ENCODE measurements at places on chromosomes 4 and X.

GRCh38 chrX:13373431-13374187 is 53.8 kb upstream of the ATXN3L start:
- no peak for ATAC-seq

GRCh38 chrX:47621851-47622250 is 2.2 kb upstream of the SYN1 start:
- ATAC-seq = no peak

GRCh38 chr4:142548491-142548890 is 297.6 kb downstream of the INPP4B start:
- no peak for ATAC-seq

DNA sequence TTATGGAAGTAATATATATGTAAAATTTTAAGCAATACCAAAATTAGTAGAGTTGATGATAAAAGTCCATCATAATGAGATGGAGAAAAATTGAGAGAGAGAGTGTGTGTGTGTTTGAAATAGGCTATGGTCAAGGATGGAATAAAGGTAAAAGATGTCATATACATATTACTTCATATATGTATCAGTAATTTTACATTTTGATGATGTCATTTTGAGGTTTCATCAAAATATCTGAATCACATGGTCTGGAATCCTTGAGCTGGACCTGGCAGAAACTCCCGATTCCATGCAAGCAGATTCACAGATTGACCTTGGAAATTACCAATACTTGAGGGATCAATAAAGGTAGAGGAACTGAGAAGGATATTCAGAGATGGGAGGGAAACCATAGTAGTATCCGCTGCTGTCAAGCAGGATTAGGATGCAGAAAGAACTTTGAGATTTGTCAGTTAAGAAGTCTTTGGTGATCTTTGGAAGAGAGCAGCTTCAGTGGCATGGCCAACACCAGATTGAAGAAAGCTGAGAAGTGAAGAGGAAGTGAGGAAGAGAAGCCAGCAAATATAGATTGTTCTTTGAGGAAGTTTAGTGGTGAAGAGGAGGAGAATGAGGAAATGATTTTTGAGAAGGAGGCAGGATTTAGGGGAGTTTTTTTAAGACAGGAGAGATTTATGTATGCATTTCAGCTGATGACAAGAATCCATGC is 21.5 kb downstream of the DNAAF6 start:
- no peak for ATAC-seq

GRCh38 chr4:36966756-36967460 is 277.6 kb upstream of the NWD2 start:
- ATAC-seq = no peak

- peak; percentile 11 for ATAC-seq
Measured at GRCh38 chr4:171714791-171715454, 98.3 kb upstream of the GALNTL6 start.

DNA sequence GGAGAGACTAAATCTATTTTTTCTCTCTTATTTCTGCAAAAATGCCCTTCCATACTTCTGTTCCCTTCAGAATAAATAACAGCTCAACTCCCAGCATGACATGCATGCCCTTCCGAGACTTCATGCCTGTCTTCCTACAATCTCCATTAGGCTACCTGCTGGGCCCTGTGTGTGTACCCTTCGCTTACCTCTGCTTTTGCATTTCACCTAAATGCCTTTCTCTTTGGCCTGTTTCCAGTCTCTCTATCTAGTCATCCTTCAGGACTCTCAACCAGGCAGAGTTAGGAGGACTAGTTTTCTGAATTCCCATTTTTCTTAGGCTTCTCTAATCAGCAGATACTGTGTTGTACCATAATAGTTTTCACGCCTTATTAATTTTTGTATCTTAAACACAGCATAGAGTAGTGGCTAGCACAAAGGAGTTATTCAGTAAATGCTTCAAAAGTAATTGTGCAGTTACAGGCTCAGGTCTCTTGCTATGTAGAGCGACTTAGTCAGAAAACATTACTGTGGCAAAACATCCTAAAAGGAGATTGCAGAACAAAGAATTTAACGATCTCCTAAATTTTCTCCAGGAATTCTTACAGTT is 20.5 kb downstream of the SEPTIN11 start:
- ATAC-seq = no peak

GRCh38 chr4:108596344-108596743 is 24.0 kb upstream of the RPL34 start:
- ATAC-seq = no peak

DNA sequence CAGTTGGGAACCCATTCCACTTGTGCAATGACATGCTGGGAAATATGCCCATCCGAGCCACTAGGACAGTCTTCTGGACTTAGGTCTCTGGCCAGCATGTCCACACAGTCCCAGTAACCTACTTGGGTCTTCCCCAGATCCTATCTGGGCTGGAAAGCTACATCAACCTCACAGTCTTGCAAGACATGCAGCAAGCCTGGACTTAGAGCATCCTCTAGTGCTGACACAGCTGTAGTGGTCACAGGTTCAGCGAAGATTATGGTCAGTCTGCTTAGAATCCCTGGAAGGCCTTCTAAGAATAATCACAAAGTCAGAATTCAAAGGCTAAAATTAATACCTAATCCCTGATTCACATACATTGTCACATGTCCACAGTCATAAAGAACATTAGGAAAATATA is 842.7 kb downstream of the STPG2 start:
- ATAC-seq = no peak

GRCh38 chrX:48996969-48997368 is 5.1 kb downstream of the GRIPAP1 start:
- no peak for ATAC-seq

GRCh38 chrX:46758163-46758955 is 559 bp downstream of the SLC9A7 start:
- peak; percentile 38 for ATAC-seq

- no peak for ATAC-seq
Measured at GRCh38 chr4:39636531-39637184, 2.0 kb downstream of the SMIM14 start.

GRCh38 chr4:166259081-166259480 is 386.0 kb downstream of the TLL1 start:
- no peak for ATAC-seq

DNA sequence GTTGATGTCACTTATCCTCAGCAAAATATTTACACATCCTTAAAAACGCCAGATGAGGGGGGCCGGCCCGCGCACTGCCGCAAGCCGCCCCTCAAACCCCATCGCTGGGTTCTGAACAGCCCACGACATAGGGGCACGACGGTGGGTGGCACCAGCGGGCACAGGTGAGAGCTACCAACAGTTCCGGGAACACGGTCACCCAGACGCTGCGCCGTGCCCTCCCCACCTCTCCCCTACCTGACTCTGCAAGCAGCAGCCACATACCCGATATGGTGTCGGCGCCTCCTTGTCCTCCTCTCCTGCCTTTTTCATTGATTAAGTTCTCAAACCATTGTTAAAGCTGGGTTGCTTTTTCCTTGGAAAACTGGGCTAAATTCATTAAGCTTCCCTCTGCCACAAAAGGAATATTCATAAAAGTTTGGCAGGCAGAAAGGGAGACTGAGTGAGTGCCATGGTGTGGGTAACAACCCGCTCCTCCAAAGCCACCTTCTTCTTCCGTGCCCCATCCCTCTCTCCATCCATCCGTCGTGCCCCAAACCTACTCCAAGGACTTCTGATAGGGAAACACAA is 1.4 kb downstream of the RAI2 start:
- no peak for ATAC-seq

DNA sequence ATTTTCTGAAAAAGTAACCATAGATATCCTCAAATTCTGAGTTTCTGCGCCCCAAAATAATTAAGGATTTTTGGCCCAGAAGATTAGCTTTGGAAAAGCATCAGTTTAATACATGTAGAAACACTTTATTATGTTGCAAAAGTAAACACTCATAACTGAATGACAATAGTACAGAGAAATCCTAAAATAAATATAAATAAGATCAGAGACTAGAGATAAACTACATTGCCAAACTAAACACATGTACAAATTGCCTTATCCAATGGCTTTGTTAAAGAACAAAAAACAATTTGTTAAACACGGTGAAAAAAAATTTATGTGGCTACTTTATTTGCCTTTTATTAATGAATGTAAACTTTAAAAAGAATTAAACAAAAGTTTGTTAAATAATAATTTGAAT is 17.5 kb downstream of the SPOCK3 start:
- ATAC-seq = no peak

DNA sequence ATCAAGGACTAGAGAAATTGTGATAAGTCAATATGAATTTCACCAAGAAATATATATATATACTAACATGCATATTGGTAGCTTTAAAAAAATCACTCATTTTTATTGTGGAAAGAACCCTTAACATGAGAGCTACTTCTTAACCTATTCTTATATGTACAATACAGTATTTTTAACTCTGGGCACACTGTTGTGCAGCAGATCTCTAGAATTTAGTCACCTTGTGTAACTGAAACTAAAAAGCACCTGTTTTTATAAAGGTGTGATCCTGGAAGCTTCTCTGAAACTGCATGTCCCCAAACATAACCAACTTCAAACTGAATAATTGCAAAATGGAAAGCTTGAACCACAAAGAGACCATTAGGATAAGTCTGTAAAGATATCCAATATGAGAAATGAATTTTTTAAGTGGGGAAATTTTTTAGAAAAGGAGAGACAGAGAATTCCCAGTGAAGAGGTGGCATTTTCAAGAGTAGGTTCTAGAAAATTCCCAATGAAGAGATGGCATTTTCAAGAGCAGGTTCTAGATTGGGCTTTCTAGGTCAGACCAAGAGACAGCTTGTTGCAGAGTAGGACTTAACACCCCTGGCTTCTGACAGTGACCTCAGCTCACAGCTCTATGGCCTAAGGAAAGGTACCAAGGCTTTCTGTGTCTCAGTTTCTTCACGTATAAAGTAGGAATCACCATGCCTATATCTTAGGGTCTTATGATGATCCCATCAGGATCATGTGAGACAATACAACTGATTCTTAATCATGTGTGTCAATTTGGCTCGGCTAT is 22.0 kb upstream of the PPARGC1A start:
- ATAC-seq = no peak

GRCh38 chrX:56728752-56729151 is 291 bp upstream of the NBDY start:
- ATAC-seq = no peak

DNA sequence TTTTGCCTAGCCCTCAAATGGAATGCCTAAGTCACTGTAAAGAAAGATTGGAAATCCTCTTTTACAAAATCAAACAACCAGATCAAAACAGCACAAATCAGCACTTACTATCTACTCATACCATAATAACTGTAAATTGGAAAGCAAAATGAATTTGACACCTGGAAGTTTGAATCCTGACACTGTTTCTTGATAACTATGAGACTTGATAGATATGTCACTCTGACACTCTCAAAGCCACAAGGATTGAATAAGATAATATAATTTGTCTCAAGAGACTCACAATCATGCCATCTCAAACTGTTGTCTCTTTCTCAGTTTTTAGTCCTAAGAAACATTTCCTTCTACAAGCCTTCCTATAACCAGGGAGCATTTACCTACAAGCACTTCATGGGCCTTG is 302.6 kb upstream of the DIAPH2 start:
- no peak for ATAC-seq

DNA sequence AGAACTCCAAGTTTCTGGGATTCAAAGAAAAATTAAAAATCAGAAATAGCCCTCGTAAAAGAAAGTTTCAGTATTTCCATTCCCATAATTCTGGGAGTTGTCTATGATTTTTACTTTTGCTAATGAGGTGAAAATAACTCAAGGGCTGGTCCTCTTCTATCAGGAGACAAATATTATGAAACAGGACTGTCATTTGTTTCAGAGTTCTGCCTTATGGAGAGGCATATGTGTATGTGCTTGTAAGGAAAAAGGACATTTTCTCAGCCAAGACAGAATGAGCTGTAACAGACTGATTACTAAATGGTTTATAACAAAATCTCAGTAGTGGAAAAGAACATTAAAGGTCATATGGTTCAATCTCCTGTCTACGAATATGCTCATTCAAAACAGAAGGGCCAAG is 59.0 kb upstream of the TAB3 start:
- ATAC-seq = no peak

- ATAC-seq = no peak
Measured at GRCh38 chr4:80079255-80079923, 6.4 kb upstream of the ANTXR2 start.

DNA sequence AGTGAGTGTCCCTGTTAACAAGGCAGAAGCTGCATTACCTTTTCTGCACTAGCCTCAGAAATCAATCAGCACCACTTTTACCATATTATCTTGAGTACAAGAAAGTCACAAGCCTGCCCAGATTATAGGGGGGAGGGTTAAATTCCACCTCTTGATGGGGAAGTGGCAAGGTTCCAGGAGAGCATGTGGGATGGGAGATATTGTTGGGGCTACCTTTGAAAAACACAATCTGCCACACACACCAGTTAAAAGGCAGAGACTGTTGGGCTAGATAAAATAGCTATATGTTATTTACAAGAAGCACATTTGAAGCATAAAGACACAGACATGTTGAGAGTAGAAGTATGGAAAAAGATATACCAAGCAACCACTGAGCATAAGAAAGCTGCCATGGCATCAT is 6.6 kb upstream of the AVPR2 start:
- ATAC-seq = no peak

DNA sequence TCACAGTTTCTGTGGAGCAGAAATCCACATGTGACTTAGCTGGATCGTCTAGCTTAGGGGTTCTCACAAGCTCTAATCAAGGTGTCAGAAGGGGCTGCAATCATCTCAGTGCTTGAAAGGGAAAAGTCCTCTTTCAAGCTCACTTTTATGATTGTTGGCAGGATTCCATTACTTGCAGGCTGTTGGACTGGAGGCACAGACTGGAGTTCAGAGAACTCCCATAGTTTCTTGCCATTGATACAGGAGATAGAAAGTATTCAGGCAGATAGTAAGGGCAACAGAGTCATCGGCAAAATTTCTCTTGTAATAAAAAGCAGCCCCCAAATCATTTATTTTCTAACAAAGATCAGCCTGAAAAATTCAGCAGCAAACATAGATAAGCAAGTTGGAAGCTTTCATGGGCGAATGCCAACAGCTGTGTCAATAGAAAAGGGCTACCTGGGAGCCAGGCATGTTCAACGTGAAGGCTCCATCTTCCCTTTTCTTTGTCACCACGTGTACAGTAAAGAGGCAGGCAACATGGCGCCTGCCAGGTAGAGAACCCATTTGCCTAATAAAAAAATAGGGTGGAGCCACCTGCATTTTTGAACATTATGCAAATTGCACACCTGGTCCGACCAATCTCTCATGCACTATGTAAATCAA is 64.4 kb downstream of the CXCL13 start:
- no peak for ATAC-seq

DNA sequence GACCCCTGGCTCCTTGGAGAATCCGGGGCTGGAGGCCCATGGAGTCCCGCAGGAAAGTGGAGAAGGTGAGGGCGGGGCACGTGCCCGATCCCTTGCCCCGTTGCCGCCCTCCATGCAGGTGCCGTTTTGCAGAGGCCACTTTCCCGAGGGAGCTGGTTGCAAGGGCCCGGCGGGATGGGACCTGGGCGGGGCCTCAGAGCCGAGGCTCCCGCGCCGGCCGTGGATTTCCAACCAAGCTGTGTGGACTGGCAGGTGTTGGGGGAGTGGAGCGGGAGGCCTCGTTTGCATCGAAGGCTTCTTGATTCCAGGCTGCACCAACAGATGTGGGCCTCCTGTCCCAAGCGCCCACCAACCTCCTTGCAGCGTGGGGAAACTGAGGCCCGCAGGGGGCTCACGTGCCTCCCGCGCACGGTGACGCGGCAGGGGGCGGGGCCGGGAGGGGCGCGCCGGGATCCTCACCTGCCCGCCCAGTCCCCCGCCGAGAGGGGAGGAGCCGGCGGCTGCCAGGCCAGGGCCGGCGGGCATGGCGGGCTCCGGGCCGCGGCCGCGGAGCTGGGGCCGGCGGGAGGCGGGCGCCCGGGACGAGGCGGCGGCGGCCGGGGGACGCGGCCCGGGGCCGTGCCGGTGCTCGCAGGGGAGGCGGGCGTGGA is 24.9 kb downstream of the SH3BP2 start:
- ATAC-seq = peak; percentile 56

- no peak for ATAC-seq
Measured at GRCh38 chrX:11412715-11413623, 119.8 kb downstream of the AMELX start.
